ENCODE measurements at places on chromosomes 12 and 14.

GRCh38 chr14:40119765-40120164 is 687.5 kb upstream of the FBXO33 start:
- no peak for DNase-seq

DNA sequence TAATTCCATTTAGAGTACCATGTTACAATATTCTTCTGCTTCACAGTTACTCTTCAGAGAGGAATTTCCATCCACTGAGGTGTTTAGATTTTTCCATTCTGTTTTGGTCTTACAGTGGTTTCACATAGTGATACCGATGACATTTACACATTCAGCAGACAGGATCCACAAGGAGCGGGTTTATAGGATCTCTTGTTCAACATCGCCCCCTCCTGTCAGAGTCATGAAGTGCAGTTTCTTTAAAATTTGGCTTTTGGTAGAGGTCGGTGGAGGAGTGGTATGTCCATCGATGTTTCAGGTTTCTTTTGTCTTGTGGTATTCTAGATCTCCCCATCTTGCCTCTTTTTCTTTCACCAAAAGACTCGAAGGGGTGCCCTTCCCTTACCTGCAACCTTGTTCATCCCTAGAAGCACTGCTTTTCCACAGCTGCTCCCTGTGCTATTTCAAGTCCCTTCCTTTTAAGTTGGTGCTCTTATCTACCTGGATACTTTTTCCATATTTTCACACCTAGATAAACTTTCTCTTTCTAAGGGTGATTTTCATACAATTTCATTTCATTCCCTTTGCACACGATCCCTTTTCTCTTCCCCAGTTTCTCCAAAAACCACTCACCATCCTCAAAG is 181.3 kb downstream of the ITPR2 start:
- peak; percentile 45 for DNase-seq

GRCh38 chr14:66140213-66140918 is 345.8 kb upstream of the CCDC196 start:
- DNase-seq: no peak

DNA sequence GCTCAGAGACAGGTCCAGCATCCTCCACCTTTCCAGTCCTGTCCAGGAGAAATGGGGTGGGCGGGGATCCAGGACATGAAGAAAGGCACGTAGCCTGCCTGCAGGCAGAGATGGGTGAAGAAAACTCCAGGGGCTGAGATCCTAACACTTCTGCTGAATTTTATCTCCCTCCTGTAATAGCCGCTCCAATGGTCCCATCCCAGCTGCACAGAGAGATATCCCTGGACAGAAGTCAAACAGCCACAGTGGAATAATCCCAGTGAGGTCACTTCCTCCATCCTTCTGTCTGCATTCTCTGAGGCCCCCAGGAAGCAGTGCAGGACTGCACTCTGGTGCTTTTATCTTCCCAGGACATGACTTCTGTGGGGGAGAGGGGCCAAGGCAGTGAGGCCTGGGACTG is 26.3 kb downstream of the KRT18 start:
- no peak for DNase-seq

- DNase-seq: no peak
Measured at GRCh38 chr12:54959291-54960018, 25.1 kb downstream of the TESPA1 start.

DNA sequence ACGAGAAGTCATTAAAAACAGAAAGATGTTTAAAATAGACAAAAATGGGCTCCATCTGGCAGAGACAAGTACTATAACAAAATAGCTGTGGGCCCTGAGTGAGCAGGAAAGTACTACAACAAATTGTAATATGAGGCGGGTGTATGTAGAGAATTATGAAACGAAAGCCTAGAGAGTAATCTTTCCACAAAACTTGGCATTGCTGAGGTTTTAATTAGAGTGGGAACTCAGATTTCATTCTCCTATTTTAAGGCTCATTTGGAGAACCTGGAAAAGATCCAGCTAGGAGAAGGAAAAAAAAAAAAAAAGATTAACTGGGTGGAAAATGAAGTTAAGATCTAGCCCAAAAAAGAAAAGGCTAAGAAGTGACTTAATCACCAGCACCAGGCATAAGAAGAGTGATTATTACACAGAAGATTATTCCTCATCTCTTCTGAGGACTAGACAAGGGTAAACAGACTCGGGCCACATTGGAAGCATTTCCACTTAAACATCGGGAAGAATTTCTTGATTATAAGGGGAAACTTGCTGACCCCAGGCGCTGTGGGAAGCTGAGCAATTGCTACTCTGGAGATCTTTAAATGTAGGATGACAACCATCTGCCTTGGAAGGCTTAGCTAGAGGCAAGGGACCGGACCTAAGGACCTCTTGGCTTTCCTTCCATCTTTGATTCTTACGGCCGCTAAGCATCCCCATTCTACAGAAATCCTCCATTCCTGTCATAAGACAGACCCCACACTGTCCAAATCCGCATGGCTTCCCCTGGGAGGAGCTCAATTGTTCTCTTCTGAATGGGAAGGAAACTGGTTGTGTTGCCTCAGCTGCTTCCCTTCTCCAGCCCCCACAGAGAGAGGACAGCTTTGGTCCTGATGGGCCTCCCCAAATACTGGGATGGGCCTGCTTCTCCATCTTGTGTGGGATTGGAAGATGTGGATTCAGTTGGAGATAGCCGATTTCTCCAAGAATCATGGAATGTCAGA is 40.6 kb downstream of the IGF1 start:
- DNase-seq: no peak

DNA sequence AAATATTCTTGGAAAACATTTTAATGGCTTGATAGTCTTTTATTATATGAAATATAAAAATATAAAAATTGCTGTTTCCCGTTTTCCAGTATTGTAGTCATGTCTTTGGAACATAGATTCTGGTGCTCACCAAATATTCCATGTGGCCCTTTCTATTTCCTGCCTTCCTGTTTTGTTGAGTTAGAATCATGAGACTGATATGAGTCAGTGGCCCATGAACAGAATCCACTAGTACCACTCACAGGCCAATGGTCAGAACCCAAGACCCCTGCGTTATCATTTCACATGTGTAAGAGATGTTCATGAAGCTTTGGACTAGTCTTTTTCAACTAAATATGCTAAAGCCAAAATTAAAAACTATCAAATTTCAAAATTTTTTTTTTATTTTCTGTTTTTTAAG is 56.9 kb downstream of the BICD1 start:
- no peak for DNase-seq

GRCh38 chr12:26654623-26655022 is 178.4 kb downstream of the ITPR2 start:
- DNase-seq: no peak

DNA sequence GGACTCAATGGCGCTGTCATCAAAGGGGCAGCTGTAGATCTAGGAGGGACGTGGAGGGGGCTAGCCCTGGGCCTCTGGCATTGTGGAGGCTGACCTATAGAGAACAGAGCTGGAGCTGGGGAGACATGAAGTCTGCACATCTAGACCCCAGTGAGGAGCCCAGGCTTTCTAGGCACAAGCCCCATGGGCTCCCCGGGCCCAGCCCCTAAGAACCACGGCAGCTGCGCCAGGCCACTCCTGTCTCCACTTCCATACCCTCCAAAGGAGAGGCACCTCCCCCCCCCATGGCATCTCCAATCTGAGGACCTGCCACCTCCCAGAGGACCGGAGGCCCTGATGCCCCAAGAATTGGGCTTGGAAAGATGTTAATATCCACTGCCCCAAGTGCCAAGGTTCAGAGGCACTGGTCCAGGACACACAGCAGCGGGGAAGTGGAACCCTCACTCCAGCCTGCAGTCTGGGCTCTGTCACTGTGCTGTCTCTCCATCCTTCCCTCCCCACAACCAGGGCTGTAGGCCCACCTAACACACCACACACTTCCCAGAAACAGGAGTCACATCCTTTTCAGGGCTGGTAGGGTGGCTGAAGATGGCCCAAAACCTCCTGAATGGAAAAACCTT is 4.5 kb downstream of the ANKRD9 start:
- DNase-seq: no peak

DNA sequence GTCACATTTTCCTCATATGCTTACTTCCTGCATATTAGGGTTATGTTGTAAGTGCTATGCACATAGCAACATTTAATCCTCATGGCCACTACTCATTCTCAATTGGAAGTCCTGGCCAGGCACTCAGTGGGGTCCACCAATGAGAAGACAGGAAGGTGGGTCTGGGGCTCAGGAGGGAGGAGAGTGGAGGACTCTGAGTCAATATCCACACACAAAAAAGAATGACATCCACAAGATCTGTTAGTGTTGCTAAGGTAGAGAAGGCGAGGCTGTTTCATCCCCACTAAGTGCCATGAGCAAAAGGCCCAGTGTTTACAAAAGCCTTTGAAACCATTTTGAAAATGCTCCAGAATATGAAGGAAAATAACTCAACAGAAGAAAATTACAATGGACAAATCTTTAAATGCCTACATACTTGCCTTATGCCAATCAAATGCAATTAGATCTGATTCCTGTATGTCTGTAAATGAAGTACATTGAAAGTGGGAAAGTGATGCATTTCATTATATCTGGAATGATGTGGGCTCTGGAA is 53.9 kb downstream of the EID3 start:
- DNase-seq: no peak

DNA sequence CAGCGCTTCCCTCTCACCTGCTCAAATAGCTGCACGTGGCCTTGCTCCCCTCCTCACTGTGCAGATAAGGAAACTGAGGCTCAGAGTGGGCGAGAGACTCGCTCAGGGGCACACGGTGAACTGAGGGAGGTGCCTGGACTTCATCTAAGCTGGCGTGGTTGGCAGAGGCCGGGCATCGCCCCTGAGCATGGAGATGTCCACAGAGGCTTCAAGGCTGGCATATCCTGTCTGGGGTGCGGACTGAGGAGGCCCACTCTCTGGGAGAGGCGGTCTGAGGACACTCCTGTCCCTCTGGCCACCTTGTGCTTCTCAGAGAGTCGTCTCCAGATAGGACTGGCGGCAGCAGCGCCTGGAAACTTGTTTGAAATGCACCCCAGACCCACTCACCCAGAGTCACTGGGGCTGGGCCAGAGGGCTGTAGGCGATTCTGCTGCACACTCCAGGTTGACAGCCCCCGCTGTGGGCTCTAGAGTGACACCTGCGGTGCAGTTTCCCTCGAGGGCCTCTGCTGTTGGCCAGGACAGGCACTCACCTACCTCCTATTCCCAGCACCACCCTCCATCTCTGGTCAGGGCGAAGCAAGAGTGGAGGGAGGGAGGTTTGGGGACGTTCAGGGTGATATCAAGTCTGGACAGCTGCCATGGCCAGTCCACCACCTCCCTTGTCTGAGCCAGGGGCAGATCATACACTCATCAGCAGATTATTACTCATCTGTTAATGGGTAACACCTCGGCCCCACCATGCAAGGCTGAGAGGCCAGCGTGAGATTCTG is 11.2 kb upstream of the LBHD2 start:
- no peak for DNase-seq

- DNase-seq: no peak
Measured at GRCh38 chr14:33068626-33069025, 129.9 kb downstream of the NPAS3 start.

DNA sequence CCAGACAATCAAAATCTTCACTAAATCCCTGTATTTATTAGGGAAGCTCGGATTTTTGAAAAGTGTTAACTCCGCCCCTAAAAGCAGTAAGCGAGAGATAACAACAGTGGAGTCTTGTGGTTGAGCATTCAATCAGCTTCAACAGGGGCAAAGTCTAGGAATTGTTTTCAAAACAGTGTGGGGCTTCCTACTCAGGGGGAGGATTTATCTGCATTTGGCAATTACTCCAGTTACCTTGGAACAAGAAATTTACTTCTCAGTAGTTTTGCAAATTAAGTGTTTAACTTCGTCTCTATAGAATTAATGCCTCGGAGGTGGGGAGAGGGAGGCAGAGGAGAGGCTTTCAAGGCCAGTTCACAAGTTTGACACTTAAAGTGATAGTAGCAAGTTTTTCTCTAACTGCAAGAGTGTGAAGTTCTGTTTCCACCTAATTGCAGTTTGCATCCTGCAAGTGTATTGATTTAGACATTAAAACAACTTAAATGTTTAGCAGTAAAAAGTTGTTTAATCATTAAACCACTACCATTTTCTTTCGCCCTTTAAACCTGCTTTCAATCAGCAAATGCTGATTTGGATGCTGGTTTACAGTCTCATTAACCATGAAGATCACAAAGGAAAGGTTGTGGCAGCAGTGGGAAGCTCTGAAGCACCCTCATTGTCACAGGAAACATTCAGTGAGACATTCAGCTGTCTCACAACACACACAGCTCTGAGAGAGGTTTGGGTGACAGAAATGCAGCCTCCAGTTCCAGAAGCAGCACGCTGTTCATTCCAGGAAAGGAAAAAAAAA is 102.0 kb downstream of the HMGA2 start:
- no peak for DNase-seq

DNA sequence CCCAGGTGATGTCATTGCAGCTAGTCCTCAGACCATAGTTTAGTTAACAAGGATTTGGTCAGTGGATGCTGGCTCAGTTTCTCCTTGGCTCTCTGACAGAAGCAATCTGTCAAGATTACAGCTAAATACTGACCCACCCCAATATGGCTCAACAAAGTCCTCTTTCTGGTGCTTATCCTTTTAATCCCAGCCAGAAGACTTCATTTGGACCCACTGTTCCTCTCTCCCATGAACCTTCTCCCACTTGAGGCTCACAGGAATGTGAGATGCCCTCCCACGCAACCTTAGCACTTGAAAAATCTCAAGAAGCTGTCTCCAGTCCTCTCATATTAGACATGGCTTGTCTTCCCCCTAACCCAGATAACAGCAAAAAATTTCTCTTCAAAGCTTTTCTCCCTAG is 47.7 kb downstream of the C12orf50 start:
- DNase-seq: no peak

- DNase-seq: no peak
Measured at GRCh38 chr14:89252887-89253532, 164.0 kb downstream of the FOXN3 start.

- peak; percentile 13 for DNase-seq
Measured at GRCh38 chr12:55019784-55020183, at the start of gene NEUROD4. NEUROD4 (plus strand) TSS chr12:55019974; CDS start chr12:55026440, 6,466 bp downstream.

DNA sequence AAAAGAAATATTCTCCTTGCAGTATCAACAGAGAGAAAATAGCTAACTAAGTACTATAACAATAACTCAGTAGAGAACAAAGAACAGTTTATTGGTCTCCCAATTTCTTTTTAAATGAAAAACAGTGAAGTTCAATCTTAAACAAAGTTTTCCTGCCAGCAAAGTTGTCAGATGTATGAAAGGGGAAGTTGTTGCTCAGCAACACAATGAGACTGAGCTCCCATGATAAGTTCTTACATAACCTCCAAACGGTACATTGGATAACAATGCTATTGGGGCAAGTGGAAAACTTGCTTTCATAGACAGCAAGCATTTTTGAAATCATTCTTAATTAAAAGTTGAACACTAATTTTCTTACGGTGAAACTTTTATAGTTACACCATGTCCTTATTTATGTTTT is 94.9 kb downstream of the ALG10B start:
- DNase-seq: no peak

- no peak for DNase-seq
Measured at GRCh38 chr14:55450124-55450523, 9.7 kb upstream of the TBPL2 start.

GRCh38 chr14:85978582-85979250 is 448.8 kb downstream of the FLRT2 start:
- DNase-seq: no peak

- DNase-seq: peak; percentile 71
Measured at GRCh38 chr14:106556665-106557289, 1030.4 kb downstream of the TMEM121 start.

- peak; percentile 70 for DNase-seq
Measured at GRCh38 chr12:124321040-124321481, 26.2 kb downstream of the RFLNA start.

- no peak for DNase-seq
Measured at GRCh38 chr14:62667421-62667914, 377.8 kb downstream of the KCNH5 start.

GRCh38 chr14:38775986-38776385 is 327.0 kb downstream of the SEC23A start:
- no peak for DNase-seq

Data from stimulated activated naive CD8-positive, alpha-beta T cell treated with anti-CD3 and anti-CD28 coated beads, Interleukin-15, amount 100 ng/mL, for 72 hours (primary cell).